Hypothalamus (tissue), 51 donors: ENCODE measurements at places on chromosomes 2 and 18.

DNA sequence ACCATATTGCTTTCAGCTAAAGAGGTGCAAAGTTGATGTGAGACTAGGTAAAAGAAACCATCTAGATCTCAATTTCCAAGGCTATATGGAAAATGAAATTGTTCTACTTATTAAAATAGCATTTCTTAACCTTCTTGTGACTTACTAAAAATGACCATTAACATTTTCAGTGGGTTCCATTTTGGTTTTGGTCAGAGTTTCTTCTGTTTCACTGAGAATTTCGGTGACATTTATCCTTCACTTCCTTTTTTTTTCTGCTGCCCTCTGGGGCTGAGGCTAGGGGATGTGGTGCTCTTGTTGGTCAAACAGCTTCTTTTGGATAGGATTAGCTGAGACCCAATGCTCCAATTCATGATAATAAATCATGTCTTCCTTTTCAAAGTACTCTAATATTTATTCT lies 44.3 kb upstream of the REL start:
- no peak for DNase-seq

GRCh38 chr18:5969989-5970403 lies 74.7 kb upstream of the TMEM200C start:
- DNase-seq = peak; percentile 12

DNA sequence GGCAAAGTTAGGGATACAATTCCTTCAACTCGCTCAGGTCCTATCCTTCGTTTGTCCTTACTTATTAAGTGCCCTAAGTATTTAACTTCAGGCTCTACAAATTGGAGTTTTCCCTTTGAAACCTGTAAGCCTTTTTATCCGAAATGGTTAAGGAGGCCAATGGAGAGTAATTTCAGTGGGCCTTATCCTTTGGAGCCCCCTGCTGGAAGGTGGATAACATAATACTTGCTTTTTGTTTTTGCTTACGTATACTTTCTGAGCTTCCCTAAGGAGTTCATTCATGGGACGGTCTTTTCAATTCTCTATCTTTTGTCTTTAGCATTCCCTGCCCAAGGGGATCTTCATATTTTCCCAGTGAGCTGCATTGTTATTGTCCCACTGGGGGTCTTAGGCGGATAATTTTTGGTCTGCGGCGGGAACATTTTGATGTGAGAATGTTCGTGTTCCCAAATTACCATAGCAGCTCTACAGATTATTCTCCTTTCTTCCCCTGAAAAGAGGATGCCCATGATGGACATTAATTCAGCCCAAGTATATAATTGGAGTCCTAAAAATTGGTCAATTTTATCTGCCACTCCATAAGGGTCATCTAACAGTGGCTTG lies 34.4 kb upstream of the TRAPPC8 start:
- DNase-seq = no peak

DNA sequence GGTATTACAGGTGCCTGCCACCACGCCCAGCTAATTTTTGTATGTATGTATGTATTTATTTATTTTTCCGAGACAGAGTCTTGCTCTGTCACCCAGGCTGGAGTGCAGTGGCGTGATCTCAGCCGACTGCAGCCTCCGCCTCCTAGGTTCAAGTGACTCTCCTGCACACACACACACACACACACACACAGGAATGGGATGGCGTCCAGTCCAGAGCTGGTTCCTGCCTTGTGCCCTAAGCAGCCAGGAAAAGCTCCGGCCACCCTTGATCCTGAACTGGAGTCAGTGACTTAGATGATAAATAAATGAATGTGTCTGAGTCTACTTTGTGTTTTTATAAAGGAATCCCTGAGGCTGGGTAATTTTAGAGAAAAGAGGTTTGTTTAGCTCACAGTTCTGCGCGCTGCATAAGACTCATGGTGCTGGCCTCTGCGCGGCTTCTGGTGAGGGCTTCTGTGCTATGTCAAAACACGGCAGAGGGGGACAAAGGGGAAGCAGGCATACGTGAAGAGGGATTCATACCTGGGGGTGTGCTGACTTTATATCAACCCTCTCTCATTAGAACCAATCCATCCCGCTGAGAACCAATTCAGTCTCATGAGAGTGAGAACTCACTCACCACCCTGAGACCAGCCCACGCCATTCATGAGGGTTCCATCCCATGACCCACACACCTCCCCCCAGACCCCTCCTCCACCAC lies 59.7 kb upstream of the PHLPP1 start:
- no peak for DNase-seq

GRCh38 chr2:23476786-23477185 lies 91.8 kb downstream of the KLHL29 start:
- no peak for DNase-seq

- DNase-seq = no peak
These were observed 91.8 kb downstream of the MAP4K4 start for GRCh38 chr2:101788995-101789970.

GRCh38 chr18:27582760-27583412 lies 397.8 kb upstream of the CHST9 start:
- no peak for DNase-seq

DNA sequence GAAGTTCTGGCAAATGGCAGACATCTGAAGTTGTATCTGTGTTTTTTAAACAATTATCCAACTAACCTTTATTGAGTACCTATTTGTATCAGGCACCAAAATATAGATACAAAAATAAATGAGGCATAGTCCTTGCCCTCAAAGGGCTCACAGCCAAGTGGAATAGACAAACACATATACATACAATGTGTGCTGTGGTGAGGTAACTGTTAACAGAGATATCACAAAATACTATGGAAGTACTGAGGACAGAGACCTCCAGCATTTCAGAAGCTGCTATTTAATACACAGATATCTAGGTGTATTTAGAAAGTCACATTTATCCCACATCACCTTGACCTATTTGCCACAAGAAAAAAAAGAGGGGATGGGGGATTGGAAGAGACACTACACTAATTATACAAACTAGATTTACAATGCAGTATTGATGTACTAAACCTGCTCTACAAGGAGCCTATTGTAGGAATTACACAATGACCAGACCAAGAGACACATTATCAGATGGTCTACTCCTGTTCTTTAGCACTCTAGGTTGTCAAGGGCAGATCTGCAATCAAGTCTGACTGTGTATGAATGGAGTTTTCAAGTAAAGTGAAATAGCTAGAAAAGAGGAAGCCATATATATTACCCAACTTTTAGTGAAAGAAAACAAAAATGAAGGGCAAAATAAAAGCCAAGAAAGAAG lies 62.2 kb downstream of the SPIRE1 start:
- no peak for DNase-seq

GRCh38 chr2:3759331-3759730 lies 56.0 kb downstream of the DCDC2C start:
- DNase-seq = no peak

- no peak for DNase-seq
These were observed 28.6 kb downstream of the PPP1R1C start for GRCh38 chr2:182014284-182014683.

- DNase-seq = no peak
These were observed 140.5 kb upstream of the TNP1 start for GRCh38 chr2:217000406-217000805.

DNA sequence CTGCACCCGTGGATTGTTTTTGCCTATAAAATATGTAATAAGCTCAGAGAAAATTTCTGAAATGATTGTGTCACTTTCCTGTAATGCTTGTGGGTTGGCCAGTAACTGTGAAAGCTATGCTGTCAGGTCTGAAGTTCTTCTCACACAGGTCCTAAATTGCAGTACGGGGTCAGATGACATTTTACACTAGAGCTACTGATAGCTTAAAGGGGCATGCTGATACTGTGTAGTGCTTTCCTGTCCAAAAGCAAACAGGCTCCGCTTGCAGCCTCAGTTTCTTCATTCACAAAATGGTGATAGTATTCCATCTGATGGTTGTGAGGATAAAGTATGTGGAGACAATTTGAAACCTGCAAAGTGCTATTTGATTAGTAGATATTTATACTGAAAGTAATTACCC lies 7.6 kb upstream of the FARSB start:
- DNase-seq = no peak

DNA sequence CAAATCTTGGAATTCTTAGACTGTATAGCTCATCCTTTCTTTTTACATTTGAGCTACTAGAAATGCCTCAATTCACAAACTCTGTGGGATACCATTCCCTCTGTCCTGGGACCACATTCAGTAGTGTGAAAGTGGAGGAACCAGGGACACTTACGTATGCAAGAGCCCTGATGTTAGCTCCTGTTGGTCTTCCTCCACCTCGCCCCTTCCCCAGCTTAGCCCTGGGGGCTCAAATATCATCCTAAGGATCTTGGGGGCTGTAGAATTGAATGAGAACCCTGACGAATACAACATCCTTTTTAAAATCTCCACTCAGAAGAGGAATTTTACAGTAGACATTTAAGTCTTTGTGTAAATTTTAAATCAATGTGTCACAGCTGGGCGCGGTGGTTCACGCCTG lies 65.2 kb upstream of the RAPH1 start:
- no peak for DNase-seq

DNA sequence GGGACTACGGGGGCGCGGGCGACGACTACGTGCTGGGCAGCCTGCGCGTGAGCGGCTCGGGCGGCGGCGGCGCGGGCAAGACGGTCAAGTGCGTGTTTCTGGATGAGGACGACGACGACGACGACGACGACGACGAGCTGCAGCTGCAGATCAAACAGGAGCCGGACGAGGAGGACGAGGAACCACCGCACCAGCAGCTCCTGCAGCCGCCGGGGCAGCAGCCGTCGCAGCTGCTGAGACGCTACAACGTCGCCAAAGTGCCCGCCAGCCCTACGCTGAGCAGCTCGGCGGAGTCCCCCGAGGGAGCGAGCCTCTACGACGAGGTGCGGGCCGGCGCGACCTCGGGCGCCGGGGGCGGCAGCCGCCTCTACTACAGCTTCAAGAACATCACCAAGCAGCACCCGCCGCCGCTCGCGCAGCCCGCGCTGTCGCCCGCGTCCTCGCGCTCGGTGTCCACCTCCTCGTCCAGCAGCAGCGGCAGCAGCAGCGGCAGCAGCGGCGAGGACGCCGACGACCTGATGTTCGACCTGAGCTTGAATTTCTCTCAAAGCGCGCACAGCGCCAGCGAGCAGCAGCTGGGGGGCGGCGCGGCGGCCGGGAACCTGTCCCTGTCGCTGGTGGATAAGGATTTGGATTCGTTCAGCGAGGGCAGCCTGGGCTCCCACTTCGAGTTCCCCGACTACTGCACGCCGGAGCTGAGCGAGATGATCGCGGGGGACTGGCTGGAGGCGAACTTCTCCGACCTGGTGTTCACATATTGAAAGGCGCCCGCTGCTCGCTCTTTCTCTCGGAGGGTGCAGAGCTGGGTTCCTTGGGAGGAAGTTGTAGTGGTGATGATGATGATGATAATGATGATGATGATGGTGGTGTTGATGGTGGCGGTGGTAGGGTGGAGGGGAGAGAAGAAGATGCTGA lies 1.4 kb downstream of the SOX11 start:
- no peak for DNase-seq

GRCh38 chr2:133976659-133977058 lies 277.2 kb upstream of the MGAT5 start:
- no peak for DNase-seq

DNA sequence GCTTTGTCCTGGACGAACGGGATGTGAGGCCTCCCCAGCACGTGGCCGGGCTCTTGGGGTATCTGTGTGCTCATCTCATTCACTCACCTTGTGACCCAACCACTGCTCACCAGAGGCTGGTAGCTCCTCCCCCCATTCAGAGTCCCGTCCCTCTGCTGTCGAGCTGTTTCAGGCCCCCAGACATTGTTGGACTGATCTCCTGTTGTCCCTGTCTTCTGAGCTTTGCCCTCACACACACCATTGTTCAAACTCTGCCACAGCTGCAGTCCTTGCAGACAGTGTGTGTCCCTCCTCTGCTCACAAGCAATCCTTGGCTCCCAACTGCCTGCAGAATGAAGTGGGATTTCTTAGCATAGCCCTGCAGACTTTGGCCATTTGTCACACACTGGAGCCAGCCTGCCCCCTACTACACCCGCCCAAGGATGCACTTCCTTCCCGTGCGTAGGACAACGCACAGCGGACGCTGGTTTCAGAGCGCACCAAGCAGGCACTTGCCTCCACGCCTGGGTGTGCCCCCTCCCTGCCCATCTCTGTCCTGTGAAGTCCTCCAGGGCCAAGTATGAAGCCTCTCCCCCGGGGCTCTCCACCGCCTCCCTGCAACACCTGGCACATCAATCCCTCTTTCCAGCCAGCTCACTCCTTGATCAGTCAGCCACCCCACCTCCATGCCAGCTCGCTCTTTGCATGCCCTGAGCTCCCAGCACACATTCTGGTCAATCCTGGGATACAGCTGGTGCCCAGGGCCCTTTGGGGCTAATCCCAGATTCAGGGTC lies 16.5 kb upstream of the PRLH start:
- no peak for DNase-seq

DNA sequence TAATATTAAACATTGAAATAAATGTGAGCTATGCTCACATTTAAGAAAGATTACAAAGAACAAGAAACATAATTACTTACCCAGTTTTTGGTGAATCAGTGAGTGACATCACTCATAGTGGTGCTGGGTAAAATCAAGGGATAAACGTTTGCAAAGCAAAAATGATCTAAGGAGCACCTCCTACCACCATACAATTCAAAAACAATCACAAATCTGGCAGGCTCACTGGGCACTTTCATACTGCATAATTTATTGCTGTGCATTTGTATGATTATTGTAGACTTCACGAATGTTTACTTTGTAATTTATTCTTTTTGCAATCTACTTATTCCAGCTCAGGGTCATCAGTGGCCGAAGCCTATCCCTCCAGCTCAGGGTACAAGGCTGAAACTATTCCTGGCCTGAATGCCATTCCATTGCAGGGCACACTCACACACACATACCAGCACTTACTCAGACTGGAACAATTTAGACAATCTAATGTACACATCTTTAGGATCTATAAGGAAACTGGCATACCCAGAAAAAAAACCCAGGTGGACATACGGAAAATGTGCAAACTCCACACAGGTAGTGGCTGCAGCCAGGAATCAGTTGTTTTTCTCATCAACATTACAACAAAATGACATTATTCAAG lies 34.4 kb downstream of the AFTPH start:
- no peak for DNase-seq

DNA sequence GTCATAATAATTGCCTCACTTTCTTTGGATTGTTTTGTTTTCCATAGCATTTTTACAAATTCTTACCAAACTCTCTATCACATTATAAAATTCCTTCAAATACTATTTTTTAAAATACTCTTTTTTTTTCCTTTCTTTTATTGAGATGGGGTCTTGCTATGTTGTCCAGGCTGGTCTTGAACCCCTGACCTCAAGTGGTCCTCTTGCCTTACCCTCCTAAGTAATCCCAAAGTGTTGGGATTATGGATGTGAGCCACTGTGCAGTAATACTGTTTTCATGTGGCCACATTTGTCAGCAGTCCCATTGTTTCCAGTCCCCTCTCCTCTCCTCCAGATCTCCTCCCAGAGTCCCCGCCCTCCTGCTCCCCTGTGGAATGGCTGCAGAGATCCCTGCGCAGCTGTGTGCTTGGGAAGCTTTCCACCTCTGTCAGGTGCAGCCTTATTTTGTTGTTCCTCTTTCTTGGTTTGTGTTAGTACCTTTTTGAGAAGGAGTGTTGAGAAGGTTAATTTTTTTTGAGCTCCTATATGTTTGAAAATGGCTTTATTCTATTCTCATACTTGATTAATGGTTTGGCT lies 227.3 kb downstream of the LOXHD1 start:
- no peak for DNase-seq

- DNase-seq = no peak
These were observed 843.2 kb upstream of the FANCL start for GRCh38 chr2:59084326-59084725.

GRCh38 chr18:58230438-58231179 lies 186.6 kb downstream of the NEDD4L start:
- DNase-seq = no peak

- no peak for DNase-seq
These were observed 34.1 kb upstream of the LCLAT1 start for GRCh38 chr2:30412684-30413570.
